ENCODE measurements at places on chromosomes 6 and 20.

DNA sequence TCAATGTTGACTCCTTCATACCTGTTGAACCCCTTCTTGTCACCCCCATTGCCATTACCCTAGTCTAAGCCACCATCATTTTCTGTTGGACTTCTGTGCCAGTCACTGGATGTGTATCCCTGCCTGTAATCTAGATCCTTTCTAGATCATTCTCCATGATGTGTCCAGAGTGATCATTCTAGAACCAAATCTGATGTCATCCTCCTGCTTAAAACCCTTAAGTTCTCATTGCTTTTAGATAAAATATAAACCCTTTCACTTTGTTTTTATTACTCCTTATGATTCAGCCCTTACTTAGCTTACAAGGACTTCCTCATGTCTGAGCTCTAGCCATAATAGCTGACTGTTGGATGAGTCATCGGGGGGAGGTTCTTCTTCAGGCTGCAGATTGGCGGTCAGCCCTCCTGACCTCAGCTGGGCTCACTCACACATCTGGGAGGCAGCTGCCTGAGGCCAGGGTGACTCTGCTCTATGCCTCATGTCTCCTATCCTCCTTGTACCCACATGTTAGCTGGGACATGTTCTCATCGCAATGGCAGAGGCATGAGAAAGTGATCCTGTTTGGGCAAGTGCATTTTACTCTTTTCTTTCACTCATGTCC is 287.6 kb downstream of the ESR1 start:
- DNase-seq = peak; percentile 94

DNA sequence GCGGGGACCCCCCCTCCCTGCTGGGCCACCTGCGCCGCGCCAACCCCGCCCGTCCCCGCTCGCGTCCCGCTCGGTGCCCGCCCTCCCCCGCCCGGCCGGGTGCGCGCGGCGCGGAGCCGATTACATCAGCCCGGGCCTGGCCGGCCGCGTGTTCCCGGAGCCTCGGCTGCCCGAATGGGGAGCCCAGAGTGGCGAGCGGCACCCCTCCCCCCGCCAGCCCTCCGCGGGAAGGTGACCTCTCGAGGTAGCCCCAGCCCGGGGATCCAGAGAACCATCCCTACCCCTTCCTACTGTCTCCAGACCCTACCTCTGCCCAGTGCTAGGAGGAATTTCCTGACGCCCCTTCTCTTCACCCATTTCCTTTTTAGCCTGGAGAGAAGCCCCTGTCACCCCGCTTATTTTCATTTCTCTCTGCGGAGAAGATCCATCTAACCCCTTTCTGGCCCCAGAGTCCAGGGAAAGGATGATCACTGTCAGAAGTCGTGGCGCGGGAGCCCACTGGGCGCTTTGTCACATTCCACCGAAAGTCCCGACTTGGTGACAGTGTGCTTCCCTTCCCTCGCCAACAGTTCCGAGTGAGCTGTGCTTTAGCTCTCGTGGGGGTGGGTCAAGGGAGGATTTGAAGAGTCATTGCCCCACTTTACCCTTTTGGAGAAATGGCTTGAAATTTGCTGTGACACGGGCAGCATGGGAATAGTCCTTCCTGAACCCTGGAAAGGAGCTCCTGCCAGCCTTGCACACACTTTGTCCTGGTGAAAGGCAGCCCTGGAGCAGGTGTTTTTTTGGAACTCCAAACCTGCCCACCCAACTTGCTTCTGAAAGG is 2.1 kb downstream of the VEGFA start:
- DNase-seq = peak; percentile 70

- DNase-seq = no peak
These were observed 208.4 kb downstream of the ADGRG6 start for GRCh38 chr6:142510211-142510610.

DNA sequence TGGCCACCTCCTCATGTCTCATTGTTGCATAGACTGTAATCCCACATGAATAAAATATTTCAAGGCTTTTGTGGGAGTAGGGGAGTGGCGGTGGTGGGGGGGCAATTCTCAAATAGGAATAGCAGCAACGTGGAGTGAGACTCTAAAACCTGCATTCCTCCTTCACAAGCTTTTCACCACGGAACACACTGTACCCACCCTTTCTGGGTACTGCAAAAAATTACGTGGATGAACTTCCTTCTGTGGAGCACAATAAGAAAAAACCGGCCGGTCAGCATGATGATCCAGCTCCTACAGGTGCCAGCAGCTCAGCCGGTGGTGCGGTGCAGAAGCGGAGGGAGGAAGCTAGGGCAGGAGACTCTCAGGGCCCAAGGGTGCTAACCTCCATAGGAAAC is 930 bp upstream of the RRAGD start:
- no peak for DNase-seq

- no peak for DNase-seq
These were observed 123.0 kb upstream of the CITED2 start for GRCh38 chr6:139497345-139497961.

DNA sequence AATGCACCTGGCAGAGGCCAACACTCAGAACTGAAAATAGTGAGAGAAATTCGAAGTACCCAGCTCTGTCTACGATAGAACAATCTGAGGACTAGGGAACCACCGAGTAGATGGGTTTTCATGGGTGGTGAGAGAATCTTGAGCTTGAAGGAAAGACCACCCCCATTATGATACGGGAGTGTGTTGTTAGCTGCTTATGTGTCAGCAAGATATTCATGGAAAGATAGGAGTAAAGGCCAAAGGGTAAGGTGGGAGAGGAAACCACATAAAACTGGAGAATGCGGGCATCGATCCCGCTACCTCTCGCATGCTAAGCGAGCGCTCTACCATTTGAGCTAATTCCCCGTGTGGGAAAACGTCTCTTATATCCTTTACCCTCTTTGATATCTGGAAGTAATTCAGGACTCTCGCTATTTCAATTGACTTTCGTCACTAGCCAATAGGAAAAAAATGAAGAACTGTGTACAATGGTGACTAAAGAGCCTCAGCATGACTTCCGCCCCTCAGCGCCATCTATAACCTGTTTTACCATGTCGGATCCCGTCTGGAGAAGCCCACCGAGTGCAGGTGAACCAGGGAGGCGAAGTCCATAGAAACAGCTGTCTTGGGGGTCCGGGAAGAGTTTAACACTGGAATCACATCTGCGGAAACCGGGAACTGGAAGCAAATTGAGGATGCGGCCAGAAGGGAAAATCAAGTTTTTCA is 25.0 kb upstream of the ABT1 start:
- peak; percentile 82 for DNase-seq

GRCh38 chr6:31729979-31730630 is 1.0 kb upstream of the DDAH2 start:
- DNase-seq = peak; percentile 97

GRCh38 chr20:22629927-22630326 is 45.6 kb upstream of the FOXA2 start:
- no peak for DNase-seq

DNA sequence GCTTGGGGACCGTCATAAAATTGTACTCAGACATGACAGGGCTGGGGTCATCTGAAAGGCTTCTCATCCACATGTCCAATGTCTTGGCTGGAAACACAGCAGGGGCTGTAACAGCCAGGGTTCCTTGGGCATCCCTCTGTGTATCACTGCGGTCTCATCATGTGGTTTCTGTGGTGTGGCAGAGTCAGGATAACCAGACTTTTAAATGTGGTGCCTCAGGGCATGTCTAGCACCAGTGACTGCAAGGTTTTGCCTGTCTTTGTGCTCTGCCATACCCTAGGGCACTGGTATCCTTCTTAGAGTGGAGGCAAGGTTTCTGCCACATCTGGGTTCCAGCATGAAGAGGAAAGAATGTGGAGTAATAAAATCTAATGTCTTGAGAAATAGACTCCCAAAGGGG is 124.2 kb downstream of the PLEKHG1 start:
- peak; percentile 98 for DNase-seq

DNA sequence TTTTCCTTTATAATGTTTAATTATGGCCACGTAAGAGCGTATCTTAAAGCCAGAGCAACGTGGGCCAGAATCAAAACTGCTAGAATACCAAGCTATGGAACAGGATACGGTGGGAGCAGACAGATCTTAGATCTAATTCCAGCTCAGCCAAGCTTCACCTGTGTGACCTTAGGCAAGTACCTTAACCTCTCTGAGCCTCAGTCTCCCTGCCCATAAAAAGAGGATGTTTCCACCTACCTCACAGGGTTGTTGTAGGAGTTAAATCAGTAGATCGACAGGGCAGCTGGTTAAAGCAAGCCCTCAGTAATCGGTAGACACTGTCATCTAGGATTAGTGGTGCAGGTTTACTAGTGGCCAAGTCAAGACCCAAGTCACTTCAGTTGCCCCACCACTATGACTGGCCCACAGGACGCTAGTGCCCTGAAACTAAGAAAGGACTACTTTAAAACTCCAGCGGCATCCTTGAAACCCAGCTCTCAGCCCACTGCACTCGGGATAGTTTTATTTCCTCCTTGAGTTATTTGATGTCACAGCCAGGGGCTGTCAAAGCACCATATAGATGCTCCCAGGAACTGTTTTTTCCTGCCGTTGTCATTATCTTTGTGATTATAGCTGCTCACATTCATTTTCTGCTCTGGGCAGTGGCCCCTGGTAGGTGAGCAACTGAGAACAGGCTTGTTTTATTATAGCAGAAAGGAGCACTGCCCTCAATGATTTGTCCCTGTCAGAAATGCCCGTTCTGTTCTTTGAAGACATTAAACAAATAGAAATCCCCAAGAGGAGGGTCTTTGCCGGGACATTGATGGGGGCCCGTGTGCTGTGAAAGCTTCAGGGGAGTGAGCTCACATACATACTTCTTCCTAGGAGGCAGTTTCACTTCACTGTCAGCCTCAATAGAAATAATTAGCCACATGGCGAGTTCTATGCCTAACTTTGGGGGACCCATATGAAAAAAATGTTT is 63.1 kb downstream of the ISM1 start:
- no peak for DNase-seq

DNA sequence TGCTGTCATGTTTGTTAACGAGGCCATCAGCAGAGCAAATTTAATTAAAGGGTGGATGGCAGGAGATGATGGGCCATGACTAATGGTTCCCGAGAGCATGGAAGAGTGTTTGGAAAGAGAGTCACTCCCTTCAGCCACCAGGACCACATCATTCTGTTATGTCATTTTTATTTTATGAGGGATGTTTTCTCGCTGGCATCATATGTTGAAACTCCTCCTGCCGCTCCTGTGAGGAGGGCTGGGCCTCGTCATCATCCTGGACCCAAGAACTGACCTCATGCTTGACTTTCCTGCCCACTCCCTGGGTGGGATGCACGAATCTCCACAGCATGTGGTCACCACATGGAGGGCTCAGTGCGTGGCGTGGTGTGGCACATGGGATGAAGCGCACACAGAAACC is 86.4 kb upstream of the FRMD1 start:
- peak; percentile 38 for DNase-seq

DNA sequence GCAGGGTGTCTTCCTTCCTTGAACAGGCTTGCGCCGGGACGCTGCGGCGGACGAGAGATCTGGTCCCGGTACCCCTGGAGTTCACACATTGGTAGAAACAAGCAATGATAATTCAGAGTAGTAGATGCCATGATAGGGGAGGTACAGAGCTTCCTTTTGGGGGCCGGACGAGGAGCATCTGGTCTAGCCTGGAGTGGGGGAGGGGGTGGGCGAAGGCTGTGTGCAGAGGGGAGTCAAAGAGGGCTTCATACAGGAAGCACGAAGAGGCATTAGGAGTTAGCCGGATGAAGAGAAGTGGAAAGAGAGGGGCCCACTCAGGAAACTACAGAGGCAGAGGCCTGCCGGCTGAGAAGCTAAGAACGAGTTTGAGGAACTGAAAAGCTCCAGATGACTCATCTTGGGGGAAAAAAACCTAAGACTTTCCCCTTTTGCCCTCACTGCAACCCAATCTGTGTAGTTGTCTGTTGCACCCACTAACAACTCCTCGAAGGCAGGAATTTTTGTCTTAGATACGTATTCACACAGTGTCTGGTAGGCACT is 611 bp downstream of the CNPY3 start:
- DNase-seq = no peak

- DNase-seq = peak; percentile 91
These were observed 176.4 kb downstream of the ARID1B start for GRCh38 chr6:156953479-156954146.

DNA sequence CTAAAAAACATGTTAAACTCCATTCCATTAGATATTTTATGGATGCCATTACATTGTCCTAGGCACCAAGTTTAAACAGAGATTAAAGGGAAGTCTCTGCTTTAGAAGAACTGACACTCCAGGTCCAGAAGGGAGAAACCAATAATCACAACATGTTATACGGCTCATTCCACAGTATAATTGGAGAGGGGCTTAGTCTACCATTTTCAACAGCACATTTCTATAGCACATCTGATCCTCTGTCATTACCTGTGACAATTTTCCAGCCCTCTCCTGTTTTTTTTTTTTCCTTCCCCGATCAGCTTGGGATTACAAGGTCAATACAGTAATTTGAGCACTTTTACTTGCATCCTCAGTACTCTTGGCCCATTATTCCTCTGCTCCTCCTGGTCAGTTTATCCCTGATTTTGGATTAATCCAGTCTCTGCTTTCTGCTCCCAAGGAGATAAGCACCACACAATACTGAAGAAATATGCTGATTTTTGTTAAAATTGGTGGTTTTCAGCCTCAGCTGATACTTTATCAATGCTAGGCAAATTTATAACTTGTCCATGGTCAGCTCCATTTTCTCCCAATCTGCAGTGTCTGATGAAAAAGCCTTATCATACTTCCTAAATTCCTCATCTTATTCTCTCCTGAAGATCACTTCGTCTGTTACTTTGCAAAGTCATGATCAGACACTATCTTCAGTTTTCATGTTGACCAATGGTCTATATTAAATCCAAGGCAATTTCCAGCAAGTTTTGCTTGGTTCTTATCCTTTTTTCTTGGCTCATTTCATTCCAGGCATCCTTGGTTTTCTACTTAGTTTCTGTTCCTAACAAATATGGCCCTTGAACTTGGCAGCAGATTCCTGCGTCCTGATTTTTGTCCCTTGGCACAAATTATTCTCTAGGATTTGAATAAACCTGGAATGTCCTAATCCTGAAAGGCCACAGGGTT is 30.8 kb upstream of the SYNCRIP start:
- DNase-seq = no peak

DNA sequence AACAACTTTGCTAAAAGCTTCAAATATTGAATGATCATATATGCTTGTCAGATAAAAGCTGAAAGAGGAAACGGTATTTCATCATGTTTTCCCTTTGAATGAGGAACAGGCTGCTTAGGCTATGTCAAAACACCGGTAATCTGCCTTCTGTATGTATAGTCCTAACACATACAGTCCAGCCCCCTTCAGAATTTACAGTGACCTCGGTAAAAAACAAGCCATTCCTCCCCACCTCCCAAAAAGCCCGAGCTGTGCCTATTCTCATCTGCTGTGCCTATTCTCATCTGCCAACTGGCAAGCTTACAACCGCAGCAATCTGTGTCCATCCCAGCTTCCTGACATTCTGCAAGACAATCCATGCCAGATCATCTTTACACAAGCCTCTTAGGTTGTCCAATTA is 26.8 kb upstream of the UBE2J1 start:
- DNase-seq = no peak

- DNase-seq = peak; percentile 64
These were observed 248.6 kb upstream of the SUPT3H start for GRCh38 chr6:45626087-45626891.

DNA sequence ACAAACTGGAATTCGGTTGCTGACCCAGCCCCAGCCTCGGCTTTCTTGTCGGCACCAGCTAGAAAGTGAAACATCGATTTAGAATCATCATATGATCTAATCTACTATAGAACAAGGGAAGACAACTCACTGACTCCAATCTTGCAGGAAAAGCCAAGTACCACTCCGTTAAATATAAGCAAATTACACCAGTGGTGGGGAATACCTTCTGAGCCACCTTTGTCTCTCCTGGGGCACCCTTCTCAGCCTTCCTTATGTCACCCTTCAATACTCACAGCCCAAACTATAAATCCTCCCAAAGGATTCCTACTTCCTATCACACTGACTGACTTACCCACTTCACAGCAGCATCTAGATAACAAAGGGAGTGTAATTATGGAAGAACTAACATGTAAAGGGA is 7.5 kb downstream of the RPS10 start:
- DNase-seq = no peak

Measured in islet precursor cell (in vitro differentiated cells).